ENCODE measurements at places on chromosomes 12 and 14. TPM values are rescaled to one million over a fixed set of nuclear protein-coding genes. Genes with fewer than 3 reads are reported as not detected.

- H3K36me3 ChIP-seq = no peaks in the 10 kb centered on the region
- H3K4me3 ChIP-seq = no peak overlapping the region
- H3K27me3 ChIP-seq = peaks cover 9% of the 10 kb centered on the region
Measured at GRCh38 chr12:47901063-47901717, 3.6 kb downstream of the VDR start.

DNA sequence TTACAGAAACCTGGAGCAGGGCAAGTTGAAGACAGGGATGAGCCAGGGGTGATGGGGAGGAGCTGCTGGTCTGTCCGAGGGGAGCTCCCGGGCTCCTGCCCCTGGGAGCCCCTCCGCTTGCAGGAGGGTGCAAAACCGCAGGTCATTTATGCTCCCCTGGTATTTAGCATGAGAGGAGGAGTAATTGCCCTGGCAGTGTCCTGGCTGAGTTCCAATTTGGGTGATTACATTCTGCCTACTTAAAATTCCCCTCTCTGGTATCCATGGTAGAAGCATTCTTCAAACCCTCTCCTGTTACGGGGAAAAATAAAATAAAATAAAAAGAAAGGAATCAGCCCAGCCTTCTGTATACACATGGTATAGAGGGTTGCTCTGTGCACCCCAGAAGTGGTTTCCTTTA lies 61.7 kb upstream of the VRK1 start:
- H3K4me1 ChIP-seq = no peaks in the 10 kb centered on the region
- H3K4me3 ChIP-seq = no peak overlapping the region
- H3K36me3 ChIP-seq = no peaks in the 10 kb centered on the region
- no peak overlapping the region for H3K27ac ChIP-seq
- DNase-seq = no peak

Gene TPPP2
- not detected for total RNA-seq

Gene MAPKAPK5
- total RNA-seq = 49.7 TPM

Gene MGP
- total RNA-seq = 0.72 TPM

Gene ADAM21
- 0.08 TPM for total RNA-seq

- no peak overlapping the region for H3K4me3 ChIP-seq
- H3K36me3 ChIP-seq = no peaks in the 10 kb centered on the region
- H3K27me3 ChIP-seq = no peaks in the 10 kb centered on the region
- H3K4me1 ChIP-seq = no peaks in the 10 kb centered on the region
Measured at GRCh38 chr12:130764073-130764472, 48.0 kb upstream of the RIMBP2 start.

DNA sequence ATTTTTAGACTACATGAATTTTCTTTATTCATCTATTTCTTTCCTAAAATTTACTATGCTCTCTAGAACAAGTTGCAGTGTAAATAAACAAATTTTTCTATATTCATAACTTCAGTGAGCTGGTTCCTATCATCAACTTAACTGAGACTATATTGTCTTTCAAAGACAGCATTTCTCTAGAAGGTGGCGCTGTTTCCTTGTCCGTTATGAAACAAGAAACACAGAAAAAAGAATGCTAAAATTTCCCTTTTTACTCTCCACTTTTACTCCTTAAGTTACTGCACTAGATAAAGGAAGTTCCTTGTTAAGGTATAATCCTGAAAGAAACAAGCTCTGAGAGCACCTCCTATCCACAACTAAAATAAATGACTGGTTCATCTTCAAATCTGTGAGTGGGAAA lies 8.2 kb upstream of the CLEC2A start:
- no peaks in the 10 kb centered on the region for H3K36me3 ChIP-seq
- DNase-seq = no peak
- no peaks in the 10 kb centered on the region for H3K4me1 ChIP-seq
- H3K4me3 ChIP-seq = no peak overlapping the region
- H3K27ac ChIP-seq = no peak overlapping the region
- H3K27me3 ChIP-seq = no peaks in the 10 kb centered on the region

Gene RAP1B
- 328 TPM for total RNA-seq

DNA sequence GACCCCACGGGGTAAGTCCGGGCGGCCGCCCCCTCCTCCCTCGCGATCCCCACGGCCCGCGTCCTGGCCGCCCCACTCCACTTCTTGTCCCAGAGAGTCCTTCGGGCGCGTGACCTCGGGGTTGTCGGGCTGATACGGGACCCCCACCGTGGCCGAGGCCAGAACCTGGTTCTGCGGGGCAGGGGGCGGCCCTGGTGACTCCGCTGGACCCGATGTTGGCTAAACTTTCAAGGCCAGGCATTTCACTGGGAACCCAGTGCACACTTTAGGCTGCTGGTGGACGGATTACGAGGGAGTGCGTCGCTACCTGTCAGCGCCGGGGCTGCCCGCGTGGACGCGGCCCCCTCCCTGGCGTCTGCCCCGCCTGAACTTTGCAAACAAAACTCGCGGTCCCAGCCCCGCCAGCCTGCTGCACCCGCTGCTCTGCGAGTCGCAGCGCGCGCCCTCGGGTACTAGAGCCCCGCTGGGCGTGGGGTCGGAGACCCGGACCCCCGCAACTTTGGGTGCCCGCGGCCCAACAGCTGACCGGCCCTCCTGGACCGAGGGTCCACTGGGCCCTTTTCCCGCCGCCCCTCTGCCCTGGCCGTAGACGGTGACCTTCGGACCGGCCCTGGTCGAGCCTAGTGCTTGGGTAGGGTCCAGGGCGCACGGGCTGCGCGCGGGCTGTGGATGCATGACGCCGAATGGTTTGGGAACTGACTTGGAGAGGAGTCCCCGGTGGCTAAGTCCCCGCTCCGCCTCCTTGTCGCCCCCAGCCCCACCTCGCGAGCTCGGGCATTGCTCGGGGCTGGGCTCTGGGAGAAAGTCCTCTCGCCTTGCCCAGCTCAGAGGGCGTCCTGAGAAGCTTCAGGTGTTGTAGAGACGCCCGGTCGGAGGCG lies 624 bp downstream of the RIN3 start:
- H3K36me3 ChIP-seq = no peaks in the 10 kb centered on the region
- DNase-seq = no peak
- peak overlapping the region; percentile 55 for H3K4me3 ChIP-seq

Gene RILPL2
- total RNA-seq = 5.4 TPM

DNA sequence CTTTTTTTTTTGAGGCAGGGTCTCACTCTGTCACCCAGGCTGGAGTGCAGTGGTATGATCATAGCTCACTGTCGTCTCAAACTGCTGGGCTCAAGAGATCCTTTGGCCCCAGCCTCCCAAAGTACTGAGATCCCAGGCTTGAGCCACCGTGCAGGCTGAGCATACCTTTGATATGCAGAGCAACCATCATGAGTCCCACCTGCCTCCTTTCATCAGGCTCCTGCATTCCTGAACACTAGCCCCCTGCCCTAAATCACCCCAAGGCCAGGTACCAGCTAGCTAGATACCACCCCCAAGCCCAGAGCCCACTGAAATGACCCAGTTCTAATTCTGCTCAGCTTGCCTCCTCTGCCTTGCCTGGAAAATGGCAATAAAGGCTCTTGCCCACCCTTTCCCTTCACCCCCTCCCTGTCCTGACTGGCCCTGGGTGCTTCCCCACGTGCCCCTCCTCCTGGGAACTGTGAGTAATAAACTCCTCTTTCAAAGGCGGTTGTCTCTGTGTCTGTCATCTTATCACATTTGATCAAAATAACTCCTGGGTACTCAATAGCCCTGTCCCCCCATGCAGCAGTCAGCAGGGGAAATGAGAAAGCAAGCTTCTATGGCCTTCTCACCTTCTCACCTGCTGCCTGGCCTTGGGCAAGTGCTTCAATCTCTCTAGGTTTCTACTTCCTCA lies 6.4 kb upstream of the BRF1 start:
- no peak for DNase-seq
- no peak overlapping the region for H3K4me3 ChIP-seq
- no peaks in the 10 kb centered on the region for H3K4me1 ChIP-seq
- no peak overlapping the region for H3K27ac ChIP-seq
- no peaks in the 10 kb centered on the region for H3K36me3 ChIP-seq
- no peaks in the 10 kb centered on the region for H3K27me3 ChIP-seq

DNA sequence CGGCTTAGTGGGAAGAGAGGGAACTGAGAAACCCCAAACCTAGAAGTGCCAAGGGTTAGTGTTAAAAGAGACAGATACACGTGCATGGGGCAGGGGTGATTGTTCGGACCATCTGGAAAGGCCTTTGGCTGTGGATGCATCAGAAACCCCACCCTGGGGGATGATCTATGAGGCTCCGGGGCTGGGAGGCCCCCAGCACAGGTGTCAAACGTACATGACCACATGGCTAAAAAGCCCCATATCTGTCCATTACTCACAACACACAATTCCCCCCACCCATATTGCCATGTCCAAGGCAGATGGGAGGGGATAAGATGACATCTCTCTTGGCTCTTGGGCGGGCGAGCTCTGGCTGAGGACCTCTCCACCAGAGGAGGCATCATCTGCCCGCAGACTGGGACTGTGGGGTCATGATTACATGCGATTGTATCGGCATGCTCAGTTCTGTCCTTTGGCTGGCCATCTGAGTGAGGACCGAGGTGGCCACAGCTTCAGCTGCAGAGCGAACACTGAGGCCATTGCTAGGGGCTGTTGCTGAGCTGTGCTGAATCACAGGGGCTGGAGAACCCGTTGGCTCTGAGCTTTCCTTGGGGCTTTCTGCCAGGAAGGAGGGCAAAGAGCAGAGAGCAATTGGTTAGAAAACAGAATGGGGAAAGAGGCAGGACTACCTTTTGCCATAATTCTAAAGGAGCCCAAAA lies 9.6 kb upstream of the NPFF start:
- no peaks in the 10 kb centered on the region for H3K4me1 ChIP-seq
- H3K36me3 ChIP-seq = peaks cover 12% of the 10 kb centered on the region
- H3K4me3 ChIP-seq = no peak overlapping the region
- no peak for DNase-seq
- no peak overlapping the region for H3K27ac ChIP-seq

Data from Panc1 (cell line).